Activated CD4-positive, CD25-positive, alpha-beta regulatory T cell treated with anti-CD3 and anti-CD28 coated beads, Interleukin-2, amount 50 U/mL, for 24 hours (primary cell): ENCODE measurements at places on chromosomes 6 and 20.
A peak's percentile ranks its signal among the peaks of the same experiment; 100 is the strongest.

GRCh38 chr6:145875496-145876211 lies 61.1 kb upstream of the FBXO30 start:
- ATAC-seq: no peak

DNA sequence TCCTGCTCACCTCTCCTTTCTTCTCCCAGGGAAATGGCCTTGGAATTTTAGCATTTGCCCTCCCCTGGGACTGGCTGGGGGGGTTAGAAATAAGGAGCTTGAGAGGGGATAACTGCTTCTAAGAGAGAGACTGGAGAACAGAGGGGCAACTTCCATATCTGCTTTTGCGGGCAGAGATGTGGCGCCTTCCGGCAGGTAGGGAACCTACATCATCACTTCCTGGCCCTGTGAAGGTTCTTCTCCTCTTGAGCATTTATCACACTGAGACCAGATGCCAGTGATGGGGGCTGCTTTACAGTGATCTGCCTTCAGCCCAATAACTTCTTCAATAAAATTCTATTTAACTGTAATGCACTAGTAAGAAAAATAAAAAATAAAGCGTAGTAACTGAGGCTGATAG lies 48.1 kb downstream of the TBC1D7 start:
- no peak for ATAC-seq

DNA sequence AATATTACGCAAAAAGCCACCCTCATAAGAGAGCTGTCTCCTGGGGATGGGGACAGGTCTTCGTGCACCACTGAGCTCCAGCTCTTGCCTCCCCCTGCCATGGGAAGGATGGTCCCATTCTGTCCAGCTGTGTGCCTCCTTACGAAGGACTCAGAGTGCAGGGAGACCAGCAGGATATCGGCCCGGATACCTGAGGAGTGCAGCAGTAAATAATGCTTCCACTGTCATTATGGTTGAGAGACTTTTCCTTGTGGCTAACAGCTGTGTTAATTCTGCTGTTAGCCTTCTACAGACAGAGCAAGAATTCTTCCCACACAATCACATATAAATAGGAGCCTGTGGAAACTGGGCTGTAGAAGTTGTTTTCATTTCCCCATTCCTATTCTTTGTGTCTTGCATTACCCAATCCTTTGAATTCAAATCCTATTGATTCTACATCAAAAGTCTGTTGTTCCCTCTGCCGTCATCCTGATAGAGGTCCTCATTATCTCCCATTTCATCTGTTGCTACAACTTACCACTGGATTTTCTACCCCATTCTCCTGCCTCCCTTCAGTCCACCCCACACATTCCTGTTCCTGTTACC lies 364.6 kb upstream of the SOX4 start:
- no peak for ATAC-seq

DNA sequence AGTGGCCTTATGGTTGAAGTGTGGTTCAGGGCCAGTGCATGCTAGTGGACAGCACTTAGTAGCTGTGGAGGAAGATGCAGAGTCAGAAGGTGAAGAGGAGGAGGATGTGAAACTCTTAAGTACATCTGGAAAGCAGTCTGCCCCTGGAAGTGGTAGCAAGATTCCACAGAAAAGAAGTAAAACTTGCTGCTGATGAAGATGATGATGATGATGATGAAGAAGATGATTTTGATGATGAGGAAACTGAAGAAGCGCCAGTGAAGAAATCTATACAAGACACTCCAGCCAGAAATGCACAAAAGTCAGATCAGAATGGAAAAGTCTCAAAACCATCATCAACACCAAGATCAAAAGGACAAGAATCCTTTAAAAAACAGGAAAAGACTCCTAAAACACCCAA lies 28.9 kb downstream of the MDFI start:
- no peak for ATAC-seq

DNA sequence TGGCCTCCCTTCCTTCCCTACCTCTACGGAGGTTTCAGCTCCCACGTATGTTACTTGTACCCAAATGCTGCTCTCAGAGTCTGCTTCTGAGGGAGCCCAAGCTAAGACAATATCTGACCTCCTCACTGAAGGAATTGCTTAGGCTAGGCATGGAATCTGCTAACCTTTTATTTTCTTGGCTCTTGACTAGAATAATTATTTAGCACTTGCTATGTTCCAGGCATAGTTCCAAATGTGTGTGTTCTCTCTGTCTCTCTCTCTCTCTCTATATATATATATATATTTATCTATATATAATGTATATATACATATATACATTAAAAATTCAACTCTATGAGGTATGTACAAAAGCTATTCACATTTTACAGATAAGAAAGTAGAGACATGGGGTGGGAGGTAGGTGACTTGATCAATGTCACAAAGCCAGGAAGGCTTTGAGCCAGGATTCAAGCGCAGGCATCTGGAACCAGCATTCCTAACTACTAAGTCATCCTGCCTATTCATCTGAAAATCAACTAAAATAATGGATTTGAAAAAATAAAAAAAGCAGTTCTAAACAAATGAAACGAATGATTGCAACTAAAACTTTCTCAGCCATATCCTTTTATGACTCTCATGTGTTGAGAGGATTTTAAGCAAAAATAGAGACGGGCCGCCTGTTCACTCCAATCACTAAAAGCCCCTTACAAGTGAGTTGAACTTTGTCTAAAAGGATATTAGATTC lies 189.7 kb upstream of the JAG1 start:
- ATAC-seq: no peak

- no peak for ATAC-seq
Observed at GRCh38 chr6:23319582-23319981, 750.2 kb downstream of the HDGFL1 start.

DNA sequence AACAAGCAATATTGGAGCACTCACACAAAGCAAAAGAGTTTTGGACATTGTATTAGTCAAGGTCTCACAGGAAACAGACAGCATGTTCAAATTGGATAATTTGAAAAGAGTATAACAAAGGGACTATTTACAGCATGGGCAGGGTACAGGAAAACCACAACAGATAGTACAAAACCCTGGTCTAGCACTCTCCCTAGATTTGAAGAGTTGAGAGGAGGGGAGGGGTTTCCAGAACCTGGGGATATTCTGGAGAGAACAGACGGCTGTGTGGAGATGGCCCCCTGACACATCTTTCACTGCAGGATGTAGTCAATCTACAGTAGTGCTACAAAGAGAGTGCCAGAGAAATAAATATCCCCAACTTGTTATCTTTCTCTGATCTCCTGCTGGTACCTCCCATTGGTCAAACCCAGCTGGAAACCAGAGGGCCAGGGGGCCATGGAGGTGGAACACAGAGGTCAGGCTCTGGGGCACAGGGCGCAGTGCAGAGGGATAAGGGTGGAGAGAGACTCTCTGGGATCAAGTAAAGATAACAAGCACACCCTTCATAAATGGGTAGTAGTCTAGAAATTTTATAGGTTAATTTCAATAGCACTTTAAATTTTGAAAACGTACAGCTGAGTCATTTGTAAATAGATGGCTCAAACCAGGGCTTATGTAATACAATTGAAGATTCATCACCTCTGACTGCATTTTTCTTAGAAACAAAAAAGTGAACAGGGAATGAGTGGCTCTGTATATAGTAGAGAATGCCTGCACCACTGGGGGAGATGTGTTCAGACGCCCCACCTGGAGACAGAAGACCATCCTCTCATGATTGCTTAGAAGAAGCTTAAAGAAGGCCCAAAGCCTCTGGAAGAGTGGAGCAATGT lies 25.7 kb downstream of the RCAN2 start:
- ATAC-seq: no peak

- no peak for ATAC-seq
Observed at GRCh38 chr6:53139841-53140413, 8.7 kb downstream of the GCM1 start.

- no peak for ATAC-seq
Observed at GRCh38 chr6:140538926-140539325, 1164.5 kb upstream of the CITED2 start.

DNA sequence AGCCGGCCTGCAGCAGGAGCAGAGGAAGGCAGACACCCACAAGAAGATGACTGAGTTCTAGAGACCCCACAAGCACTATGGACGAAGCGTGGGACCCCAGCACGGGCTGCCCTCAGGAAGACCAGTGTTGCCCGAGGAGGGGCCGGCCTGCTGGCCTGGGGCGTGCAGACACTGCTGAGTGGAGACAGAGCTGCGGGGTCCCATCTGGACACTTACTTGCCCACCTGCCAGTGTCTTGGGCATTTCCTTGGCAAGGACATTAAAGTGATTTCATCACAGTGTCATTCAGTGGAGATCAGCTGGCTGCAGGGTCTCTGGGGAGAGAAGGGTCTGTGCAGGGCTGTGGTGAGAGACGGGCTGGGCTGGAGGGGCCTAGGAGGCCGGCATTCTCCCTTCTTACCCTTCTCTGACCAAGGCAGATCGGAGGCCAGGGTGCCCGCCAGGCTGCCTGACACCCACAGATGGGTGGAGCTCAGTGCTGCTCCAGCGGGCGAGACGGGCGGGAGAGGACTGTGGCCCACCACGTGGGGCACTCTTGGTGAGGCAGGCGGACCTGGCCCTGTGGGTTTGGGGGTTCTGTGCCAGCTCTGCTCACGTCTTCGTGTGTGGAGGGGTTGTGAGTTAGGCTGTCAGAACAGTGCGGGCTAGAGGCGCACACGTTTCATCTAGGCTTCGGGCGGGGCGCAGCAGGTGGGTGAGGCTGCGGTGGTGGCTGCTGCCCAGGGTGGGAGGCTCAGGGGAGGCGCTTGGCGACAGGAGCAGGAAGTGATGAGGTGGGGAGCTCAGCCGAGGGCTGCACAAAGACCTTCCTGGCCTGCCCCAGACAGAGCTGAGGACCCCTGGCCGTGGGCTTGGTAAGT lies at the start of gene LIME1:
LIME1 (plus strand) TSS at position 806 of the 860 bp plus-strand sequence. CDS start 886 bp downstream, outside the sequence.
- ATAC-seq: peak; percentile 47

- ATAC-seq: no peak
Observed at GRCh38 chr6:88709819-88710246, 253.6 kb downstream of the RNGTT start.

- ATAC-seq: no peak
Observed at GRCh38 chr6:104580452-104580851, 279.3 kb downstream of the HACE1 start.

DNA sequence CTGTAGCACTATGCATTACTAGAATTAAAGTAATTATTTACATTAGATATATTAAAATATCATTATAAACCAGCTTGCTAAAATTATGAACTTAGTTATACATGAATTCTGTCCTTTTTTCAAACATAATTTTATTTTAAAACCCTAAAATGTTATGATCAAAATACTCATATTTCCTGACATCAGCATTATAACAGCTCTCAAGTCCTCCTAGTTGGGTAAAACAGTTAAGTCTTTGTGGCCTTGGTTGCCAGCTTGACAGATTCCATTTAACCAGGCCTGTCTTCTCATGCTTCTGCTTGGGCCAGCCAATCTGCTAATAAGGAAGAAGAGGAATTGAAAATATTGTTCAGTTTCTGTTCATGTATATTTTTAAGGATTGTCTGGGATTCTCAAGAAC lies 147.9 kb upstream of the SLC35B3 start:
- ATAC-seq: no peak

DNA sequence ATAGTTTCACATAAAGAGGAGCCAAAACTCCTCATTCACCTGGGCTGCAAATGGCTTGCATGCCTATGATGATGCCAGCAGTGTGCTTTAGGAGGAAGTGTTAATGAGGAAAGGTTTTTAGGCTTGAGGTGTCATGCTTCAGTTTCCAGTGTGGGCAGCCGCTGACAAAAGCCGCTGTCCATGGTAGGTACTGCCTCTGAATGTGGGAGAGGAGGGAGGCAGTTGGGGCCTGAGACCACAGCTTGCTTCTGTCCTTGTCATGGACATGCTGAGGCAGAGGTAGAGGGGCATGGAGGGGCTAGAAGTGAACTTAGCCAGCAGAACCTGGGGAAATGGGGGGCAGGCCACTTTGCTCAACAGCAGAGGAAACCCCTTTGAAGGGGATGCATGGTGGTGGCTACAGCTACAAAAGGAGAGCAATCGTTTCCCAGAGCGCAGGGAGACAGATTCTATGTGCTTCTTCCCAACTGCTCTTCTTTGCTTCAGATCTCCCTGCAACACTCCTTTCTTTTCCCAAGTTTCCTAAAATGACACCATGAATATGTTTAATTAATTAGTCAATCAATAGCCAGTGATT lies 372.1 kb upstream of the CNR1 start:
- ATAC-seq: no peak

GRCh38 chr6:43378631-43379030 lies 9.2 kb upstream of the ZNF318 start:
- ATAC-seq: no peak

DNA sequence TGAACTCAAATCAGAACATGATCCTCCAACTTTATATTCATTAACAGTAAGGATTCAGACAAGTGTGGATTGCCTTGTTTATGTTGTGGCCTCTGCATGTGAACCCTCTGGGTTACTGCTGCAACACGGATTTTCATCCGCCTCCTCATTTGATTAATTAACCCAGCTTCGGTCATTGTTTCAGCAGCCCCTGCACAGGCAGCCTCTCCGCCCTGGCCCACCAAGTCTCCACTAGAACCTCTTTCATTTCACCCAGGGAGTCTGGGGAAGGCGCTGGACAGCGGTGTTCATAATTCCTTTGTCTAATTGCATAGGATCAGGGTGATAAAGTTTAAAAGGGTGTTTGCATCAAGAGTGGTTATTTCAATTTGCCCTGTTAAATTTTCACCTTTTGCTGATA lies 15.7 kb downstream of the NKX2-2 start:
- no peak for ATAC-seq

GRCh38 chr20:34143951-34144350 lies 31.9 kb upstream of the EIF2S2 start:
- no peak for ATAC-seq

- no peak for ATAC-seq
Observed at GRCh38 chr20:8151372-8151771, 19.3 kb downstream of the PLCB1 start.

GRCh38 chr6:158284007-158284875 lies 28.0 kb upstream of the TULP4 start:
- ATAC-seq: peak; percentile 71

GRCh38 chr20:3218307-3218988 lies 9.2 kb downstream of the ITPA start:
- ATAC-seq: peak; percentile 95
